ENCODE measurements at places on chromosomes 2 and 18.

GRCh38 chr2:41000374-41000773 is 548.5 kb upstream of the SLC8A1 start:
- no peak for DNase-seq

DNA sequence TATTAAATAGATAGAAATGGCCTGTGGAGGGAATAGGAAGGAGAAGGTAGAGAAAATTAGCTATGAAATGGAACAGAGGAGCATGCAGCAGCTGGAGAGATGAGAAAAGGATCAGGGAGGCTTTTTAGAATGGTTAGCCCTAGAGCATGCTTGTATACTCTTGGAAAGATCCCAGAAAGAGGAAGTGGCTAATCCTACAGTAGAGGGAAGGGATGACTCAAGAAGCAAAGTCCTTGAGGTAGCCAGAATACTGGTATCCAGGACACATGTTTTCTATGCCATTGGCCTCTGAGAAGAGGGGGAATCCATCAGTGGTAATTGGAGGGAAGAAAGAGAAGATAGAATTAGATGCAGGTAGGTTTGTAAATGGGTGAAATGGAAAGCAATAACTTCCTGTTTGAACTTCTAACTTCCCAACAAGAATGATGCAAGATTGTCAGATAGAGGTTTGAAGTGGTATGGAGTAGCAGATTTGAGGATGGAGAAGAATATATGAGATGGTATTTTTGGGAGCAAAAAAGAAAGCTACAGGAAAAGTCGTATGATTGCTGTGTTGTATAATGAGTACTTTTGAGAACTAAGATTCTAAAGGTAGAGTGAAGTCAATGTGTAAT is 17.1 kb upstream of the OSBPL6 start:
- no peak for DNase-seq

GRCh38 chr2:46982351-46983064 is 66.9 kb upstream of the MCFD2 start:
- DNase-seq: no peak

GRCh38 chr18:79448621-79449020 is 52.9 kb downstream of the NFATC1 start:
- no peak for DNase-seq

DNA sequence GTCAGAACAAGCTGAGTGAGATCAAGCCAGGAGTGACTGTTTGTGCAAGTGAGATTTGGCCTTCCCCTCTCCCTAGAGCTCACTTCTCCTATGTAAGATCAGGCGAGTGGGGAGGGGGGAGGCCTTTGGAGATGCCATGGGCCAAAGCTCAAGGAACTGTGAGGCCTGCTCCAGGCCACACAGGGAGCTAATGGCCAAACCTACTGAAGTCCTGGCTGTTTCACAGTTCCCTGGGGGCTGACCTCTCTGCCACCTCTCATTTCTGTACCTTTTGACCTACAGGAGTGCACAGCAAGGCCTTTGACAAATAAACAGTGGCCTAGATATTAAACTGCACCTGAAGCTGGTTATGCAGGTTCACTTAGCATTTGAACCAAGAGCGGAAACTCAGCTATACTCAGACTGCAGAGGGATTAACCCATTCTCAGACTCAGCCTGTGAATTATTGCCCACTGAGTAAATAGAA is 235.0 kb upstream of the NT5C1B start:
- DNase-seq: no peak

- DNase-seq: no peak
Measured at GRCh38 chr2:216860426-216861137, 718 bp upstream of the TNP1 start.

- DNase-seq: no peak
Measured at GRCh38 chr18:44848644-44849335, 168.1 kb downstream of the SETBP1 start.

GRCh38 chr2:176449852-176450251 is 180.6 kb downstream of the MTX2 start:
- DNase-seq: no peak

Measured in SK-N-DZ (cell line).